Activated T-cell treated with anti-CD3 and anti-CD28 coated beads, Interleukin-2, amount 50 U/mL, for 48 hours (primary cell): ENCODE measurements at places on chromosomes 4 and X.

- DNase-seq: no peak
These were observed 9.5 kb upstream of the ETNPPL start for GRCh38 chr4:108772402-108772801.

DNA sequence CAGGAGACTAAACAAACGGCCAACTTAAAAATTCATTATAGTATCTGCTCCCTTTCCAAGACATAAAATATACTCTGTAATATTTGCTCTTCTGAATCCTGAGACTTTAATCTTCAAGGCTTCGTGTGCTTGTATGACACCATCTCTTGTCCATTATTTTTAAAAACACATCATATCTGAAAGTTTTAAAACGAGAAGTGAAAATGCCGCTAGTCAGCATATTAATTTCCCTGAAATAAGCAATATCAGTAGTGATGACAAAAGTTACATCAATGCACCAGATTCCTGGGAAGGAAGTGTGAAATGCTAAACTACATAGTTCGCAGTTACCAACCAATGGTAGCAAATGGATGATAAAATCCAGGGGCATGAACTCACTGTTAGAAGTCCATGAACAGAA, 66.8 kb upstream of the EXOC1L start:
- no peak for DNase-seq

- no peak for DNase-seq
These were observed 24.1 kb upstream of the MTM1 start for GRCh38 chrX:150544222-150544787.

DNA sequence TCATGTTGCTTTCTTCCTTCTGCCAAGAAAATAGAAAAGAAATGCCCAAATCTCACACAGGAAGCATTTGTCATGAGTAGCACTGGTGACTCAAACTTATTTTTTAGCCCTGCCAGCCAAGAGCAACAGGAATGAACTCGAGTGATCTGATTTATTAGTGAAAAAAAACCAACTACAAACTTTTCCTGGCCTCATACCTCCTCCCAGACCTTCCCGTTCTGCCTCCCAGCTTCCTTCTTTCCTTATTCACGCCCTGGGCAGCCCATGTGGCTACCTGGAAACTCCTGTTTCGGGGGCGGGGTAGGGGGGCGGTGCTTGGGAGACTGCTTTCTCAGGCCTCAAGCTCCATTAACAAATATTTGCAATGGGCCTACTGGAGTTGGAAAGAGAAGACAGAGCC, 178.5 kb downstream of the NHS start:
- DNase-seq: no peak

DNA sequence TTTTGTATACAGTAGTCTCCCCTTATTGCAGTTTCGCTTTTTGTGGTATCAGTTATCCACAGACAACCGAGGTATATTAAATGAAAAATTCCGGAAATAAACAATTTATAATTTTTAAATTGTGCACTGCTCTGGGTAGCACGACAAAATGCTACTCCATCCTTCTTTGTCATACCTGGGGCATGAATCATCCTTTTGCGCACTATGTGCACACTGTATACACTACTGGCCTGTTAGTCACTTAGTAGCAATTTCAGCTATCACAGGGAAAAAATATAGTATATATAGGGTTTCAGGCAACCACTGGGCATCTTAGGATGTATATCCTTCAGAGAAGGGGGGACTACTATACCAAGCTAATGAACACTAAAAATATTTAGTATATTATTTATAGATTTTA, 198.8 kb upstream of the FAT4 start:
- DNase-seq: no peak

DNA sequence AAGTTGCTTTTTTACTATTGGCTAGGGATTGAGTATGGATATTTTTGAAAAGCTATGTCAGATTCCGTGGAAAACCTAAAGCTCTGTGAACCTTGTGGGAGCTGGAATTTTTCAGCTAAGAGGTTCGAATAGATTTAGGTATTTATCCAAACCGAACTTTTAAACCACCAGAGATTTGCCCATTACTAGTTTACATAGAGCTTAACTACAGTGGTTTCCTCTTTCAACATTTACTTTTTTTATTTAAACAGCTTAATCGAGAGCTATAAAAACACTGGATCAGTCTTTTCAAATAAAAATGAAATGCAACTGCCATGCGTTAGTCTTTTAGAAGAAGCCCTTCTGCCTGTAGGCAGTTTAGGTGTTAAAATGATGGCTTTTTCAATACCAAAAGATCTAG, 377.0 kb downstream of the RPA4 start:
- DNase-seq: no peak

- no peak for DNase-seq
These were observed 22.9 kb downstream of the FAM184B start for GRCh38 chr4:17758485-17758884.
